Panc1 (cell line): ENCODE measurements at places on chromosomes 3 and 15. TPM values are rescaled to one million over a fixed set of nuclear protein-coding genes. Genes with fewer than 3 reads are reported as not detected.

- H3K4me1 ChIP-seq: no peaks in the 10 kb centered on the region
- no peak overlapping the region for H3K27ac ChIP-seq
- H3K27me3 ChIP-seq: no peaks in the 10 kb centered on the region
Observed at GRCh38 chr3:176789947-176790346, 407.3 kb downstream of the TBL1XR1 start.

Gene RAB11A
- 263 TPM for total RNA-seq

DNA sequence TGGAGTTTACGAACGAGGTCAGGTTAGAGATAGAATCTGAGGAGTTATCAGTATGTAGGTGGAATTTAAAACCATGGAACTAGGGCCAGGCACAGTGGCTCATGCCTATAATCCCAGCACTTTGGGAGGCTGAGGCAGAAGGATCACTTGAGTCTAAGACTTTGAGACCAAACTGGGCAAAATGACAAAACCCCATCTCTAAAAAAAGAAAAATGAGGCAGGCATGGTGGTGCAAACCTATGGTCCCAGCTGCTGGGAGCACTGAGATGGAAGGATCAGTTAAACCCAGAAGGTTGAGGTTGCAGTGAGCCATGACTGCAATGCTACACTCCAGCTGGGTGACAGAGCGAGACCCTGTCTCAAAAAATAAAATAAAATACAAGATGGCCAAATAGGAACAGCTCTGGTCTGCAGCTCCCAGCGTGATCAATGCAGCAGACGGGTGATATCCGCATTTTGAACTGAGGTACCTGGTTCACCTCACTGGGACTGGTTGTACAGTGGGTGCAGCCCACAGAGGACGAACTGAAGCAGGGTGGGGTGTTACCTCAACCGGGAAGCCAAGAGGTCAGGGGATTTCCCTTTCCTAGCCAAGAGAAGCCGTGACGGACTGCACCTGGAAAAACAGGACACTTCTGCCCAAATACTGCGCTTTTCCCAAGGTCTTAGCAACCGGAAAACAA lies 33.3 kb downstream of the ZMAT3 start:
- no peak overlapping the region for H3K27ac ChIP-seq
- no peak for DNase-seq
- no peaks in the 10 kb centered on the region for H3K4me1 ChIP-seq
- no peaks in the 10 kb centered on the region for H3K27me3 ChIP-seq

Gene NLGN1
- total RNA-seq: 0.85 TPM

DNA sequence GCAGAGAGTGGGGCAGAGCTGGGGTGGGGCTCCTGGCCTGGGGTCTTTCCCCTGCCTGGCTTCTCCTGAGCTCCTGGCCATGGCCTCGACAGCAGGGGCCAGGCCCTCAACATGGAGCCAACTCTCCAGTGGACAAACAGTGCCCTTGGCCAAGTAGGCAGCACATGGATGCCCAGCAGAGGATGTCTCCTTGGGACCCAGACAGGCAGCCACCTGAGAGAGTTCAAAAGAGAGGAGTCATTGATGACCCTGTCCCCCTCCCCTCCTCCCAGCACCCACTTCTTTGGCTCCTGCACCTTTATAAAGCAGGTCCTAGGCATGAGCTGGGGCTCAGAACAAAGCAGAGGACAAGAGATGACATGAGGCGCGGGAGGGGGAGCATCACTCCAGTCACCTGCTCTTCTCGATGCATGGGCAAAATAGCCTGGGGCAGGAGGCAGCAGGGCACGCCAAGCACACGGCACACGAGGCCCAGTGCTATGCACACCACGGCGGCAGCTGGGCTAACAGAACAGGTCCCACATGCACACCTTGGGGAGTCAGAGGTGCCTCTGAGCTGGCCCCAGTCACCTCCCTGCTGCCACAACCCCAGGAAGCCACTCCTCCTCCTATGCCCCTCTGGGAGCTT lies 27.4 kb downstream of the SHISA5 start:
- no peak for DNase-seq
- H3K36me3 ChIP-seq: no peaks in the 10 kb centered on the region
- no peak overlapping the region for H3K4me3 ChIP-seq
- H3K27ac ChIP-seq: no peak overlapping the region

DNA sequence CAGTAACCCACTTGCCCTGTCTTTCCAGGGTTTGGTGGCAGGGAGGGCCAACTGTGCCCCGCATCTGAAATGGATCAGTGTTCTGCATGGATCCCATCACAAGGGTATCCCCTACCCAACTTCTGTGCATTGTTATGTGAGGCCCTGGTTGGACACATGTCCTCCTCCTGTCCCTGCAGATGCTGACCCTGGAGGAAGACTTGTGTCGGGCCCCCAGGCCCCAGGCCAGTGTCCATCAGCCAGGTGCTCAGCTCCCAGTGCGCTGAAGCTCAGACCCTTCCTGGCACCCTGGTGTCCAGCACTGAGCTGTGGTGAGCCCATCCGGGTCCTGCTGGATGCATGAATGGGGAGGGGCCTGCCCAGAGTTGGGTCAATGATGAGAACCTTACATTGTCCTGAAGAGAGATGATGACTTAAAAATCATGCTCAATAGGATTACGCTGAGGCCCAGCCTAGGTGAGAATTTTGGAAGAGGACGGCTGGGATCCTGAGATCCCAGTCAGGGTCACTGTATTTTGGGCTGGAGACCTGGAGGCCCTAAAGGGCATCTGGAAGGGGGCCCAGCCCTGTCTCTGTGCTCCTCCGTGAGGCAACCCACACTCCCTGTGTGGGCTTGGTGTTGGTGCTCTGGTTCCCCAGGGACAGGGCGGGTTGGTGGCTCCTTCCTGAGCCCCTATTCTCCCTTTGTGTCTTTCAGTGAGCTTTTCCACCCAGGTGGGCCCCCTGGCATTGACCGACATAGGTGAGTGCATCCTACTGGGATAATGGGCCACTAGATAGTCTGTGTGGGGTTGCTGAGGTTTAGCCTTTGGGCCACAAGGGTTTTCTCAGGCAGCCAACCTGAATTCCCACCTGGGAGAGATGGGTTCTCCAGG lies 199.1 kb downstream of the UBE3A start:
- no peak for DNase-seq
- H3K4me1 ChIP-seq: no peaks in the 10 kb centered on the region
- no peak overlapping the region for H3K4me3 ChIP-seq
- no peaks in the 10 kb centered on the region for H3K36me3 ChIP-seq
- no peak overlapping the region for H3K27ac ChIP-seq

DNA sequence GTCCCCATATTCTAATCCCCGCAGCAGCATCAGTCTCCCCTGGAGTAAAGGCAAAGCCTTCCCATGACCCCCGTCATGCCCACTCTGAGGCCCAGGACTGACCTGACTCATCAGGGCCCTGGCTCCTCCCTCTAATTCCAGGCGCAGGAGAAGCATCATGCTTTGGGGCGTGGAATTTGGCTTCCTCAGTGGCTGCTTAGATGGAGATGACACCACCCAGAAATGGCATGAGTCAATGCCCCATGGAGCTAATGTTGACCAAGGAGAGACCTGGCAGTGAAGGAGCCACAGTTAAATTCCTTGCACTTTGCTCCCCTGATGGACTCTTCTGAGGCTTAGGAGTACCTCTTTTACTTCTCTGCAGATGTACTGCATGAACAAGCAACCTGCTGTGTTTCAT lies 204.2 kb upstream of the PROK2 start:
- no peaks in the 10 kb centered on the region for H3K36me3 ChIP-seq
- no peak overlapping the region for H3K27ac ChIP-seq
- DNase-seq: no peak
- no peak overlapping the region for H3K4me3 ChIP-seq
- H3K4me1 ChIP-seq: no peaks in the 10 kb centered on the region

DNA sequence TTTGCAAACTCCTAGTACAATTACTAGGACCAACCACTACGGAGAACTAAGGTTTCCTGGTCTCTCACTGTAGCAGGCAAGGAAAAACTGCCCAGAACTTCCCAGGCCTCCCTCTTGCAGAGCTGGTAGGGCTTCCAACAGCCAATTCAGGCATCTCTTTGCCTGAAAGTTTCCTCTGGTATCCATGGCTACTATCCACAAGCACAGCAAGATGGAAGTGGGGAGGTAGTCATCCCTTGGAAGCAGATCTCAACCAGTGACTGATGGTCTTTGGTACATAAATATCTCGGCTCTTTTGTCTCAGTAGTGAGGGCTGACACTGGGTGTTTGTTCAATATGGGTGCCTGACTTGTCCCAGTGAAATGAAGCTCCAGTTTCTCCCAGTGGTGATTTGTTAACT lies 201.3 kb upstream of the MRPL3 start:
- H3K4me1 ChIP-seq: no peaks in the 10 kb centered on the region
- H3K27ac ChIP-seq: no peak overlapping the region
- no peak overlapping the region for H3K4me3 ChIP-seq
- DNase-seq: no peak
- H3K36me3 ChIP-seq: no peaks in the 10 kb centered on the region

DNA sequence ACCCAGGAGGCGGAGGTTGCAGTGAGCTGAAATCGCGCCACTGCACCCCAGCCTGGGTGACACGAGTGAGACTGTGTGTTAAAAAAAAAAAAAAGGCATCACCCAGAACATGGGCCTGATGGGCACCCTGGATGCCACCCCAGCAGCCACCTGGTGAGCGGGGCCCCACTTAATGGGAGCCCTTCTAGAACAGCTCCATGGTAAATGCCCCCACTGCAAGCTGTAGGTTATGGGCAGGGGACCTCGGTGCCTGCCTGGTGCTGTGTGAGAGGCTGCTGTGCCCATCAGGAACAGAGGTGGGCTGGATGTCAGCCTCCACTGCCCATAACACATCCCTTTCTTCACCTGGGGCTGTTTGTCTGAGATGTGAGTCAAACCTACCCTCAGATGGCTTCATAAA lies 156.2 kb upstream of the MEF2A start:
- no peaks in the 10 kb centered on the region for H3K36me3 ChIP-seq
- no peak for DNase-seq
- no peaks in the 10 kb centered on the region for H3K27me3 ChIP-seq
- no peak overlapping the region for H3K27ac ChIP-seq

DNA sequence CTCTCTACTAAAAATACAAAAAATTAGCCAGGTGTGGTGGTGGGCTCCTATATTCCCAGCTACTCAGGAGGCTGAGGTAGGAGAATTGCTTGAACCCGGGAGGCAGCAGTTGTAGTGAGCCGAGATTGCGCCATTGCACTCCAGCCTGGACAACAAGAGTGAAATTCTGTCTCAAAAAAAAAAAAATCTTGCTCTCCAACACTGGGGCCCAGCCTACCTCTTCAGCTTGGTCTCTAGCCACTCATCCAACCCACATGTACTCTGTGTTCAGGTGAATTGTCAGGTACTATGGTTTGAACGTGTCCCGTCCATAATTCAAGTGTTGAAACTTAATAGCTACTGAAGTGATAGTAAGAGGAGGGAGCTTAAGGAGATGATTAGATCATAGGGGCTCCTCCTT lies 22.4 kb upstream of the RAB7A start:
- no peaks in the 10 kb centered on the region for H3K36me3 ChIP-seq
- no peak overlapping the region for H3K27ac ChIP-seq
- H3K27me3 ChIP-seq: no peaks in the 10 kb centered on the region
- 0 out of 2 replicates have a peak, but pooled peaks cover 2% of the 10 kb centered on the region for H3K4me1 ChIP-seq
- H3K4me3 ChIP-seq: no peak overlapping the region
